ENCODE measurements at places on chromosomes 11 and 22.

DNA sequence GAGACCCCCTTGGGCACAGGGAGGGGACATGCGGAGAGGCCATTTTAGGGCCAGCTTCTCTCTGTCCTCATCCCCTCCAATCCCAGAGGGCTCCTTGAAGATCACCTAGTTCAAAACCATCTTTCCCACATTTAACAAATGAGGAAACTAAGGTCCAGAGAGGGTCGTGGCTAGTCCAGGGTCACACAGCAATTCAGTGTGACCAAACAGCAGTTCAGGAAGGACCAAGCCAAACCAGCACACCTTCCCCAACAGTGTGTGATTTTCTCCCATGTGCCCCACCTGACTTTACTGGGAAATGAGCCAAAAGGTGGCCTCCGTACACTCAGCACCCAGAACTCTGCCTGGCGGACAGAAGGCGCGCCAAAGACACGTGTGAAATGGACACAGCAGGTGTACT, 51.3 kb downstream of the CACNA1I start:
- DNase-seq: no peak

DNA sequence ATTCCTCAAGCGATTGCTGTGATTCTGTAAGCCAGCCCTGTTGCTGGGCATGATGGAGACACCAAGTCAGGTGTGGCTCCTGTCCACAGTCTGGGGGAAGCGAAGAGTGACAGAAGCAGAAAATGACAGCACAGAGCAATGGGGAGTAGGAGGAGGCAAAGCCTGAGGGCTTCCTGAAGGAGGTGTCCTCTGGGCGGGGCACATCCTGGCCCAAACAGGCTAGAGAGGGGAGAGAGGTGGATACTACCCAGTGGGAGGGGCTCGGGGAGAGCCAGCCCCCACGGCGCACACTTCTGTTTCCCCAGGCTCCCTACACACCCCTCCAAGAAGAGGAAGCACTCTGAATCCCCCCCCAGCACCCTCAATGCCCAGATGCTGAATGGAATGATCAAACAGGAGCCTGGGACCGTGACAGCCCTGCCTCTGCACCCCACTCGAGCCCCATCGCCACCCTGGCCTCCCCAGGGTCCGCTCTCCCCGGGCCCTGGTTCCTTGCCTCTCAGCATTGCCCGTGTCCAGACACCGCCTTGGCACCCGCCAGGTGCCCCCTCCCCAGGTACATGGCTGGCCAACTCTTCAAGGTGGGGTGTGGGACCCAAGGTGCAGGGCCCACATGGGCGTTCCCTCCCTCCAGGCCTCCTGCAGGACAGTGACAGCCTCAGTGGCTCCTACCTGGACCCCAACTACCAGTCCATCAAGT, 18.9 kb downstream of the MYRF start:
- DNase-seq: no peak

DNA sequence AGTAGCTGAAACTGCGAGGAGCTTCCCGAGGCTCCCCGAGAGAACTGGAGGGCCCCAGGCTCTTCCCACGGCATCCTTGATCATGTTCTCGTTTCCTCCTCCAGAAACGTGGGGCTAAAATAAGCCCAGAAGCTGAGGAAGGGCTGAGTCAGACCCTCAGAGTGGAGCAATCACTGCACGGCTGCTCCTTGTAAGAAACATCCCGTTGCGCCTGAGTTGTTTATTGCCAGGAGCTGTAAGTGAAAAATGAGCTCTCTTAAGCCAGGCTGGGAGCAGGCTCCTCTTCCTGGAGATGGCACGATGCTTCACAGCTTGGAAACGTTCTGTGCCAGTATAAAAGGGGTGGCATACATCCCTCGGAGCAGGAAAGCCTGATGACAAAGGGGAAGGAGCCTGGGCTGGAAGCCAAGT, 47.3 kb upstream of the SYN3 start:
- peak; percentile 2 for DNase-seq

- no peak for DNase-seq
Measured at GRCh38 chr11:102244681-102245409, 72.4 kb upstream of the BIRC3 start.

GRCh38 chr22:43160497-43161126, 9.3 kb downstream of the TSPO start:
- no peak for DNase-seq

DNA sequence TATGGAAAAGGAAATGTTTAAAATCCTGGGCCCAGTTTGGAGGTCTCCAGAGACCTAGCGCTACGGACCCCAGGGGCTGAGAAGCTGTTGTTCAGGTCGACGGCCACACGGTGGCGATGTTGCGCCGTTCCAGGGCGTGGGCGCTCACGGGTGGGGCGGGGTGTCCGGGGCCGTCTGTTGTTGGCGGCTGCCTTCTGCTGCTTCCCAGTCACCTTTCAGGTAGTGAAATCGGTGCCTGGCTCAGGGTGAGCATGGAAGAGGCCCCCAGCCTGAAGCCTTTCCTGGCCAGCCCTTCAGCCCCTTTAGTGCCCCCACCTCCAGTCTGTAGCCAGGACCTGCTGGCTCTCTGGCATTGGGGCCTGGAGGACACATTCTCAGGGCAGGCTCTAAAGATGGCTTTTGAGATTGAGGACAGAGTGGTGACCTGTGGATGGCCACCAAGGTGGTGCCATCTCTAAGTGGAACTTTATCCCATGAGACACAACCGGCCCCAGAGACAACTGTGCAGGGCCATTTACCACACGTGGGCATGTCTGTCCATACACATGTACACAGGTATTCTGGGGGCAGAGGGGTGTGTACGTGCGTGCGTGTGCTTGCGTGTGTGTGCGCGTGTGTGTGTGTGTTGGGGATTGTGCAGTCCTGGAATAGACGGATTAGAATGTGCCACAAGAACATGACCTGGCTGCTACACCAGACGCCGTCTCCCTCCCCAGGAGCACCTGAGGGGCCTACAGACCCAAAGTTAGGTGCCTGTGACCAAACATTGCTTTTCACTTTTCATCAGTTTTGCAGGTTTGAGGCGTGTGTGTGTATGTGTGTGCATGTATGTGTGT, 53.8 kb downstream of the ST14 start:
- peak; percentile 52 for DNase-seq

GRCh38 chr11:87859636-87860035, 315.6 kb downstream of the RAB38 start:
- no peak for DNase-seq

GRCh38 chr11:68966894-68967780, 13.6 kb downstream of the MRGPRD start:
- DNase-seq: no peak

DNA sequence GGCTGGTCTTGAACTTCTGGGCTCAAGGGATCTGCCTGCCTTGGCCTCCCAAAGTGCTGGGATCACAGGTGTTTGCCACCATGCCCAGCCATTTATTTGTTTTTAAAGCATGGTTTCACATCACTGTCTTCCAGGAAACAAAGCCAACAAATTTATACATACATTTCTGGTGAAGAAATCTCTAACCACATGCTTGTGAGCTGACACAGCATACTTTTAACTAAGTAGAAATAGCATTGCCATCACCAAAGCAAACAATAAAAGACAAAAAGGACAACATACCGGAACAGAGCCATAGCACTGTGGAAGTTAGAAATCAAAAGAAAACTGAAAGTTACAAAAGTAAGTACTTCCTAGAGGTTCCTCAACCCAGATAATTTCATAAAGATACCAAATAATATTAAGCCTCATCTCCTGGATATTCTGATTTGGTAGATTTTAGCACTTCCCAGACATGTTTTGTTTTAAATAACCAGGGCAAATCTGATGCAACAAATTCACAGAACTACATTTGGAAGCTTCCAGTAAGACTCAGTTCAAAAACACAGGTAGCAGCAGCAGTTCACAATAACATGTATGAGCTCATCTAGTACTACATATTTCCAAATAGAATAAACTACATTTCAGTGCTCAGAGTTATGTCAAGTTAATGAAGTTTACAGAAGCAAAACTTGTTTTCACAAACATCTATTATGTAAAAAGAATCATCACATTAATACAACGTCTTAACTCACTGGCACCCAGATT, 70.6 kb downstream of the RRAS2 start:
- DNase-seq: no peak

GRCh38 chr11:48182860-48183526, 33.6 kb upstream of the OR4B1 start:
- no peak for DNase-seq

DNA sequence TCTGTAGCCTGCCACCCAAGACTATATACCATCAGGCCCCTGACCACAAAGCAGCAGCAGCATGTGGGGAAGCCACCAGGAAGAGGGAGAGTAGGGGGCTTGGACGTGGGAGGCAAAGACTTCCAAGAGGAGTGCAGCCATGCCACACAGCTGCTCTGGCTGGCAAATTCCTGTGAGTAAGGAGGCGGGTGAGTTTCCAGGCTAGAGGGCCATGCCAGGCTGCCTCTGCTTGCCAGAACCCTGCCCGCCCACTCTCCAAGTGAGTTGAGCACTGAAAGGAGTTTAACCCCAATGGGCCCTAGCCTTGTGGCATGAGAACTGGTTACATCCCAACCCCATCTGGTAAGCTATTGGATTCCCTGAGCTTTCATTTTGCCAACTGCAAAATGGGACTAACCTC, 4.7 kb upstream of the DGAT2 start:
- no peak for DNase-seq

DNA sequence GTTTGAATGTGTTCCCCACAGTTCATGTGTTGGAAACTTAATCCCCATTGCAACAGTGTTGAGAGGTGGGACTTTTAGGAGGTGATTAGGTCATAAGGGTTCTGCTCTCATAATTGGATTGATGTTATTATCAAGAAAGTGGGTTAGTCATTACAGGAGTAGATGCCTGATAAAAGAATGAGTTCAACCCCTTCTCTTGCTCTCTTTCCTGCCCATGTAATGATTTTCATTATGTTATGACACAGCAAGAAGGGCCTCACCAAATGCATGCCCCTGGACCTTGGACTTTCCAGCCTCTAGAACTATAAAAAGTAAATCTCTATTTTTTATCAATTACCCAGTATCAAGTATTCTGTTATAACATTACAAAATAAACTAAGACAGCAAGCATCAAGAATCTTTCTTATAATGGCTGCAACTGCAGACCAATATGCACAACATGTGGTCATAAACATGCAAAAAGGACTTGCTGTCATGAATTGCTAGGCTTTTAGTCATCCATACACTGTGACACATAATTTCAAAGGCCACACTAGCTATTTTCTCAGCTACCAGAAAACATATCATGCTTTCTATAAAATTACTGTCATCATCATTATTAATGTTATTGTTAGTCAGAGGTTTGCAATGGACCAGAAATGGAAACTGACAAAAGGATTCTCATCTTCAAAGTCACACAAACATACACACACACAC, 99.9 kb upstream of the GUCY1A2 start:
- no peak for DNase-seq

DNA sequence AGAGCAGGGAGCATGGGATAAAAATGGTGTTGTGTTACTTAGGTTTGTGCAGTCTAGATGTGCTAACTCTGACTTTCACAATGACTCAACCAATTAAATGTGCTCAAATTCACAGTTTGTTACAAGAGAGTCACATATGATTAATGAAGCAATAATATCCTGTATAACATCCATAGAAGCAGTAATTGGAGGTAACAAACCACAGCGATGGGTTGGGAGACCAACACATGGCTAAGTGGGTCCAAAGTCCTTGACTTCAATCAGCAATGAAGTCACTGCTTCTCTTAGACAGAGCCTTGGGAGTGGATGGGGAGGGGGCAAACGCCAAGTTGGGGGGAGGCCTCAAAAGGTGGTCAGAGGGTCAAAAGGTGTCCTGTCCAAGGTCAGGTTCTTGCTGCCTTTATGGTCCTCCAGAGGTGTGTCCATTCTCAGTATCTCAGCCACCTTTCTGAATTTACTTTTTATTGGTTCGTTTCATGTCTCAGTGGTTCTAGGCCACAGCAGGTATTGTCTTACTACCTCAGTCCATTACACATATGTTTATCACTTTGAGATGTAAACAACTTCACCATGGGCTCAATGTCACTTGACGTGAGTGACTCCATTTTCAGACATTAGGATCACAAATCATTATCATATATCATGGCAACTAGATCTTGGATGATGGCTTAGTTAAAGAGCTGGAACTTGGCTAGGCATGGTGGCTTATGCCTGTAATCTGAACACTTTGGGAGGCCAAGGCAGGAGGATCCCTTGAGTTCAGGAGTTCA, 32.4 kb downstream of the SLN start:
- no peak for DNase-seq

DNA sequence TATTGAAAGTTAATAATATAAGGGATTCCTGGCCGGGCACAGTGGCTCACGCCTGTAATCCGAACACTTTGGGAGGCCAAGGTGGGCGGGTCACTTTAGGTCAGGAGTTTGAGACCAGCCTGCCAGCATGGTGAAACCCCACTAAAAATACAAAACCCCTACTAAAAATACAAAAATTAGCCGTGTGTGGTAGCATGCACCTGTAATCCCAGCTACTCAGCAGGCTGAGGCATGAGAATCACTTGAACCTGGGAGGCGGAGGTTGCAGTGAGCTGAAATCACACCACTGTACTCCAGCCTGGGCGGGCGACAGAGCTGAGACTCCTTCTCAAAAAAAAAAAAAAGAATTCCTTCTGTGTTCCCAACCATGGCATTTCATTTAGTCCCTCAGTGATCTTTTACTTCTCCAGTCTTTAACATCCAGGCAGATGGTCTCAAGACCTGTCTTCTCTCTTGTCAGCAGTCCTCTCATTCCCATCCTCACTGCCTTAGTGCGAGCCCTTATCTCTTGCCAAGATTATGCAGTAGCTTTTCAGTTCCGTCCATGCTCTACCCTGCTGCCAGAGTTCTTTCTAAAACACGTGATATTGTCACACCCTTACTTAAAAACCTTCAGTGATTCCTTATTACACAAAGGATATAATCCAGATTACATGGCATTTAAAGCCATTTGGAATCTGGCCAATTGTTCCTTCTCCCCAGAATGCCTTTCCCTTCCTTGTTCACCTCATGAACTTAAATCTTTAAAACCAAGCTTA, 17.9 kb downstream of the RTN3 start:
- no peak for DNase-seq

DNA sequence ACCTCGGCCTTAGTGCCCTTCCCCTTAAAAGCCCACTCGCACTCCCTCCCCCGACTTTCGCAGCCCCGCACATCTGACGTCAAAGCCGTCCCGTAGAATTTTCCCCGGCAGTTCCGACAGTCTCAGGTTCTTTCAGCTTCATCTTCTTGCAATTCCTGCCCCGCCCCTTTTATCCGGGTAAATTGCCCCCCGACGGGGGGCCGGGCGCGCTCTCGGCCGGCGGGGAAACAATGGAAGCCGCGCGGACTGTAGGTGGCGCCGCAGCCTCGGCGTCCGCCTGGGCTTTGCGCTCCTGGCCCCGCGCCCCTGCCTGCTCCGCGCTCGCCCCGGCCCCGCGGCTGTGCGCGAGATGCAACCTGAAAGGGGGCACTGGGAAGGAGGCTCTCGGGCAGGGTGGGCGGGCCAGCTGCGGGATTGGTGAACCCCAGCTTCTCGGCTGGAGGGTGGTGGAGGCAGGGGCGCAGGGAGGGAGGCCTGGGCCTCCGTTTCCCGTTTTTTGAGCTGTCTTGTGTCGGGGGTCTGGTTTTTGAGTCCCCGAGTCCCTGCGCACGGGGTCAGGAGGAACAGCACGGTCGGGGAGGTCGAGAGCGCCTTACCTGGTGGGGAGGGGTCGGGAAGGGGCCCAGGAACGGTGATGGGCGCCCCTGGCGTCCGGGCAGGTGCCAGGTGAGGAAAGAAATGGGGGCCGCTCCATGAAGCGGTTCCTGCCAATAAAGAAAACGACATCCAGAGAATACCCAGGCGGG, 859 bp upstream of the FGF19 start:
- DNase-seq: no peak
